DMS153 (cell line): ENCODE measurements at places on chromosomes 1 and 21.

- DNase-seq: no peak
These were observed 370.9 kb downstream of the PTPRU start for GRCh38 chr1:29607236-29607635.

GRCh38 chr1:154783976-154784375, 86.1 kb downstream of the KCNN3 start:
- no peak for DNase-seq

GRCh38 chr1:183607322-183607980, 17.2 kb upstream of the NCF2 start:
- no peak for DNase-seq

GRCh38 chr1:14907416-14907815, 246.1 kb upstream of the TMEM51 start:
- DNase-seq: no peak

GRCh38 chr1:44895919-44896734, 53.1 kb upstream of the PTCH2 start:
- no peak for DNase-seq

DNA sequence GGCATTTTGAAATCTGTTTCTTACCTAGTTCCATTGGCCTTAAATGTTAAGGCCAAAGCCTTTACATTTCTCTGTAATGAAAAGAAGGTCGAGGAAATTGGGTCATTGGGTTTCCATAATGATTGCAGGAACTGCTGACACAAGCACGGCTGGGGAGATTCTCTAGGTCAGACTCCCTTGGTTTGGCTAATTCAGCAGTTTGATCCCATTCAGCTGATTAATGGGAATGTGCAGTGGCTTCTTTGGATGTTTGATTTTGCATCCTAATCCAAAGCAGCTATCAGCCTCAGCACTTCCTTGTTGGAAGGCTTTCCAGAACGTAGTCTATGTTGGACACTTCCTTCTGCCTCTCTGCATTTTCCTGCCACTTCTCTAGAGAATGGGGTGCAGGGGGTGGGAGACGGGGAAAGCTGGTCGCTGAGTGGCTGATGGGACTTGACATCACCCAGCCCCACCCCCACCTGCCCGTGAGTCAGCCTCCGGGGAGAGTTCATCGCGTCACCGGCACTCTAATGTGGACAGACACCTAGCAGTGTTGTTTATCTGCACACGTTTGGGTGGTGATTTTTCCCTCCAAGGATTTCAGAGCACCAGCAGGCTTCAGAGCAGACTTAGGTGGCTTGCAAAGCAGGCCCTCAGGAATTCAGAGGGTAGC, 5.4 kb downstream of the PSEN2 start:
- peak; percentile 95 for DNase-seq

DNA sequence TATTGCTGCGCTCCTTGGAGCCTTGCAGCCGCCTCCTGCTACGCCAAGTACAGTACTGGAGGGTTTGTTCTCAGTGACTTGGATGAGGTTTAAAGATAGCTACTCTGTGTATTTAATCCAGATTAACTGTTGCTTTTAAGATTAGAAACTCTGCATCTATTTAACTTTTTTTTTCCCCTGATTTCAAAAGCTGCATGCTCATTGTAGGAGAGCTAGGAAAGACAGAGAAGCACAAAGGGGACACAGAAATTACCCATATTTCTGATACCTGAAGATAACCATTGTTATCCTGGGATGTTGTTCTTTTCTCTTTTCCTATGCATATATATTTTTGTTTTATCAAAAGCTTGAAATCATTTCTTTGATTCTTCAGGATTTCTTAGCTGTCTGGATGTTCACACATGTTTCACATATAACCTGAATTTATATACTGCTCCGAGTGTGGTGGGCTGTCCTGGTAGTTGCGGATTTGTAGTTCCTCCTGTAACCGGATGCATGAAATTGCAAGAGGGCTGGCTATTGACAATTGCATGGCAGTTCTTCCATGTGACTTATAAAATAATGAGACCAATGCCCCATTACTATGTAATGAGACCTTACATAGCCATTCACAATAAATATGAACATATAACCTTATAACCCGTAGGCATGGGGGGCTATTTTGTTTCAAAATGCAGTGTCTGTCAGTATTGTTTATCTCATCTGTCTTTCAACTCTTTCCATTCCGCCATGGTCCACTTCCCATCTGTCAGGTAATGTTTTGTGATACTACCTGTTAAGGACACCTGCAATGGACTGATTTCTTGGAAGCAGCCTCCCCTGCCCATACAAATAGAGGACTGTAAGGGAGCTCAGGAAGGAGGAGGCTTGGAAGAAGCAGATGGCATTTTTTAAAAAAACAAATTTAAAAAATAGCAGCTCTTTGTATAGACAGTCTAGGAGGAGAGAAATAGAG, 1.4 kb downstream of the RAVER2 start:
- no peak for DNase-seq

- DNase-seq: no peak
These were observed 83.7 kb upstream of the IFFO2 start for GRCh38 chr1:19040010-19040680.

DNA sequence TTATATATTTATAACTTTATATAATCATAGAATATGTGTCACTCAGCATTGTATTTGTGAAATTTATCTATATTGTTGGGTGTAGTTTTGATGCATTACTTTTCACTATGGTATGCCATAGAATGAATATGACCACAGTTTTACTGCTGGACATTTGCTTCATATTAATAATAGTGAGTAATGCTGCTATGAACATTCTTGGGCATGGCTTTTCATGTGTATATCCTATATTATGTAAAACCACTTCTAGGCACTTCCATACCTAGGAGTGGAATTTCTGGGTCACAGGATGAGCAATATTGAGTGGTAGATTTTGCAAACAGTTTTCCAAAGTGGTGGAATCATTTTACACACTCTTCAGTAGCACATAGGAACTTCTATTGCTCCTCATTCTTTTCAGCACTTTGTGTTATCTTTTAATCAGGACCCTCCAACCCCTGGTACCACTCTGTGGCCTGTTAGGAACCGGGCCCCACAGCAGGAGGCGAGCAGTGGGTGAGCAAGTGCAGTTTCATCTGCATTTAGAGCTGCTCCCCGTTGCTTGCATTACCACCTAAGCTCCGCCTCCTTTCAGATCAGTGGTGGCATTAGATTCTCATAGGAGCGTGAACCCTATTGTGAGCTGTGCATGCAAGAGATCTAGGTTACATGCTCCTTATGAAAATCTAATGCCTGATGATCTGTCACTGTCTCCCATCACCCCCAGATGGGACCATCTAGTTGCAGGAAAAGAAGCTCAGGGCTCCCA, 56.0 kb upstream of the CNIH3 start:
- DNase-seq: no peak
